T-cell (primary cell): ENCODE measurements at places on chromosomes 7 and 10. TPM values are rescaled to one million over a fixed set of nuclear protein-coding genes. Genes with fewer than 3 reads are reported as not detected.

Gene CYREN
- total RNA-seq, result 46.3 TPM

Gene GJD4
- not detected for total RNA-seq

Gene IL6
- total RNA-seq, result 0.68 TPM

- no peaks in the 10 kb centered on the region for H3K36me3 ChIP-seq
- no peaks in the 10 kb centered on the region for H3K27me3 ChIP-seq
- no peaks in the 10 kb centered on the region for H3K4me1 ChIP-seq
- H3K4me3 ChIP-seq, result no peak overlapping the region
- DNase-seq, result no peak
- H3K27ac ChIP-seq, result no peak overlapping the region
These were observed 19.1 kb downstream of the SLC16A12 start for GRCh38 chr10:89516149-89516832.

DNA sequence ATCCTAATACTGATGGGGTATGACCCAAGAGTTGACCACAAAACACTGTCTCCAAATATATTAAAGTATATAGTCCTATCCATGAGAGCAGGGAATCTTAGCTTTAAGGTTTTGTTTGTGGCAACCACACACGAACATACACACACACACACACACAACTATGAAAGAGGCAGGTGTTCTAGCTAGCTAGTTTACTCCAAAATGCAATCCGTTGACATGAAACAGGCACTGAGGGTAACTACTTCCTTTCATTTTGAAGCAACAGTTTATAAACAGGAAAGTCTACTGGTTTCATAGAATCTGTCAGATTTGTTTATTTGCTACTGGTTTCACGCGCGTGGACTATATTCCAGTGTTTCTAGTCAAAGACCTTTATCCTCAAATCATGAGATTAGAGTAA is 14.8 kb downstream of the HTR5A start:
- no peaks in the 10 kb centered on the region for H3K36me3 ChIP-seq
- H3K4me3 ChIP-seq, result no peak overlapping the region
- H3K27ac ChIP-seq, result no peak overlapping the region
- no peaks in the 10 kb centered on the region for H3K4me1 ChIP-seq

- no peaks in the 10 kb centered on the region for H3K4me1 ChIP-seq
- H3K27ac ChIP-seq, result no peak overlapping the region
These were observed 29.3 kb downstream of the TMEM248 start for GRCh38 chr7:66950311-66950710.
